Inflammatory macrophage (primary cell): ENCODE measurements at places on chromosomes 7 and 10.
A peak's percentile ranks its signal among the peaks of the same experiment; 100 is the strongest.

DNA sequence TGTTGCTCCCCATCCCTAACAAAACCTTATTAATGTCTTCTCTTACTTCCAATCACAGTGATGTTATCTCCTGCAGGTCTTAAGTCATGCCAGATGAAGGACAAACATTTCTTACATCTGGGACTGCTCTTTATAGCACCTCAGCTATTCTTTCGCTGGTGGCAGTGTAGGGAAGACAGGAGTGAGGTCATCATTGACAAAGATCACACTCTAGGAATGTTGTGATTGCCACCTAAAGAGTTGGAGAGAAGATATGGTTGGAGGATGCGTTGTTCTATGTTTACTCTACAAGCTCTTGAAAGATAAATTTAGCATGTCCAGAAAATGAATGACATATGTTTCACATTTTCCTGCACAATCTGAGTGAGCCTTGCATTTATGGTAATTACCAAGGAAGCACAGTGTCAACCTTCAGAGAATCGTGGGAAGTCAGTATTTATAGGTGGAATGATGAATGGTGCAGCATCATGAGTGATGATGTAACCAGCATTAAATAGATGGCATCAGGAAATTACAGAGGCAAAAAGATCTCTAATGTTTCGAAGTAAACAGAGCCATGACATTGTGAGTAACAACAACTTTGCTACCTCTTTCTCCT, 188.1 kb upstream of the STEAP1 start:
- no peak for DNase-seq

GRCh38 chr7:88089561-88089960, 130.3 kb downstream of the SRI start:
- no peak for DNase-seq

- DNase-seq: no peak
Observed at GRCh38 chr10:61899069-61899531, 2.4 kb upstream of the ARID5B start.

DNA sequence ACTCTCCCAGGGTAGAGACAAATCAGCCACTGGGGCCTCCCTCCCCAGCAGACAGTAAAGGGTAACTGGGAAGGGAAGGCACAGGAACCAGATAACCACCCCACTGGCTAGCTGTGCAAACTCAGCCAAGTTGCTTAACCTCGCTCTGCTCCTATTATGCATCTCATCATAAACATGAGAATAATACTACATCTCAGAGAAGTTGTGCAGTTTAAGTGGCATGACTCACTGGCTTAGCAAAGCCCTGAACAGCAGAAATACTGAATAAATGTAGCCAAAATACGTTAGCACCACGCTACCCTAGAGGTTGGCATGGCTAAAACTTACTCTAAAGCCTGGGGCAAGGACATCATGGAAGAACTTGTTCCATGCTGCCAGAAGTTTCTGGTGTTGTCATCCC, 128.1 kb upstream of the ANK3 start:
- DNase-seq: no peak

- no peak for DNase-seq
Observed at GRCh38 chr10:119084896-119085295, 4.3 kb upstream of the EIF3A start.

DNA sequence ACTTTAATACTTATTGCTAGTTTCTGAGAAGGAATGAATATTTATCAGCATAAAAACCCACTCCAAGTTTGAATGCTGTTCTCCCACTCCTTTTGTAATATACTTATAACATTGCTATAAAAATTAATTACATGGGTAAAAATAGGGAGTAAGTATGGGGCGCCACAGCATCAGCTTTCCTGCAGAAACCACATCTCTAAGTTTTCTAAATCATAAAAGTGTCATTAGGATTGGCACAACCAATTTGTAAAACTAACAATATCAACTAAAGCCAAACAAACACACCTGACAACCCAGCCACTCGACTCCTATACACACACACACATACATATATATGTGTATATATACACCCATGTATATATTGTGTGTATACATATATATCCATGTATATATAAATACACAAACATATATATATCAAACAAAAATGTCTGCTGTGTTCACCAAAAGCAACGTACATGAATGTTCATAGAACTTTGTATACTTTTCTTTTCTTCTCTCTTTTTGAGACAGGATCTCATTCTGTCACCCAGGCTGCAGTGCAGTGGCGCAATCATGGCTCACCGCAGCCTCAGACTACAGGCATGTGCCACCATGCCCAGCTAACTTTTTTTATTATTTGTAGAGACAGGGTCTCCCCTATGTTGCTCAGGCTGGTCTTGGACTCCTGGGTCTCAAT, 14.8 kb upstream of the LRRC17 start:
- DNase-seq: peak; percentile 20

DNA sequence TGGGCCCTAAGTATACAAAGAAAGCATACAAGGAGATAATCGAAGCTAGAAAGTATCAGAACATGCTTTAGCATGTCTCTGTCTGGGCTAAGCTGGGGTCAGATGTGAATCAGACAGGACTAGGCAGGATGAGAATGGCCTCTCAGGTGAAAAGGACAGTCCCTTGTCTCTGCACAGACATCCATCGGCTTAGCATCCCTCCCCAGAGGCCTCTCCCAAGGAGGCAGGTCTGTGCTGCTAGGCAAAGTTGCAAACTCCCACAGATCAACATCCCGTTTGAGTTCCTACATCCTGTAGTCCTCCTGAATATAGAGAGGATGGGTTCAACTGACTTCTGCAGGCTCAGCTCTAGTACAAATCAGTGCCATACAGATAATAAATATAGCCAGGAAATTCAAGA, 24.5 kb downstream of the CHST15 start:
- no peak for DNase-seq

DNA sequence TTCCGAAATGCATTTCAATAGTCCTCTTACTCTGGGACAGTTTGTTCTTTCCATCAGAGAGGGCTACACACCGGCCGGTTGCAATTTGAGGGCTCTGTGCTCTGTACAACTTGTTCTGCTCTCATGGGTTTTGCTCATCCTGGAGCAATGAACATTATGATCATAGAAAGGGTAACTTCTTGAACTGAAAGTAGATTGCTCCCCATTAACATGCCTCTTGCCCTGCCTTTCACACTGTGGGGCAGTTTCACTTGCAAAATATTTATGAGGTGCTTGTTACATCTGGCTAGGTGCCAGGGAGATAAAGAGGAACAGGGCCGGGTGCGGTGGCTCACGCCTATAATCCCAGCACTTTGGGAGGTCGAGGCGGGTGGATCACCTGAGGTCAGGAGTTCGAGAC, 97.3 kb upstream of the MPP7 start:
- DNase-seq: peak; percentile 25

- no peak for DNase-seq
Observed at GRCh38 chr10:95600158-95600557, 39.0 kb upstream of the SORBS1 start.

GRCh38 chr7:41731493-41732435, 28.9 kb upstream of the INHBA start:
- peak; percentile 88 for DNase-seq

GRCh38 chr7:30776971-30777370, 5.8 kb downstream of the MINDY4 start:
- DNase-seq: no peak

- DNase-seq: no peak
Observed at GRCh38 chr10:15515202-15515601, 144.1 kb upstream of the FAM171A1 start.

- DNase-seq: no peak
Observed at GRCh38 chr10:6877722-6878392, 297.8 kb upstream of the PRKCQ start.

DNA sequence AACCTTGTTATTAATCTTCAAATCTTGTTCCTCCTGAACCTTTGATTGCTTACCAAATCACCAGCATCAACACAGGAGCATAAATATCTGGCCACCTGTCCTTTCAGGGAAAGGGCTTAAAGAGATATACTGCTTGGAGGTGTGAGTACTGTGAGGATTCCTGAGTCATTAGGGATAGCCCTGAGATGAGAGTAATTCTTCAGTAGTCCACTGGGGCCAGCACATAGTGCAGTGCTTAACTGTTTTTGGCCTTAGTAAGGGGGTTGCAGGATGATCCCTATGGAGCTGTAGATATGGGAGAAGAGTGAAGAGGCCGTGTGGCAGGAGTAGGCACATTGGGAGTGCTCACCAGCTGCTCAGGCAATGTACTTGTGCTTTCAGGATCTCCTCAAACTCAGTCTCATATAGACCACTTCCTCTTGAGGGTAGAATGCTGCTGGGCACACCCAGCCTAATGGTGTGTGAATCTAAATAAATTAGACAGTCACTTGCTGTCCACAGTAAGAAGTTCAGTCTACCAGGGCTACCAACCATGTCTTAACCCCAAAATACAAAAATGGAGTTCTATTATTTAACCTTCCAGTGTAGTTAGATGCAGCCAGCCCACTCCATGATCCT, 26.5 kb upstream of the GPR141 start:
- peak; percentile 29 for DNase-seq

DNA sequence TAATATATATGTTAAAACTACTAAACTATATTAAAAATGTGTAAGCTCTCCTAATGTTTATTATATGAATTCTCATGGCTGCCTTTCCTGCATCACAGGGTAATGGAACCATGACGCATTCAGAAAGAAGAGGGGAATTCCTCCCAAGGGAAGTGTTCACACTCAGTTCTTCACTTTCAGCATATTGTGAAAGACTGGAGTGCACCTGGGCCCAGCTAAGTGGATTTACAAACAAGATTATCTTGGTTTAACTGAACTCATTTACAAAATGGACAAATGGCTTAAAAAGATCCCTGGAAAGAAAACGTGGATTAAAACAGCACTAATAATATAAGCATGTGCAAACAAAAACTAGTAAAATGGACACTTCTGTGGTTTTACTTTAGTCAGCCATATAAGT, 149.8 kb downstream of the DOCK4 start:
- DNase-seq: no peak

DNA sequence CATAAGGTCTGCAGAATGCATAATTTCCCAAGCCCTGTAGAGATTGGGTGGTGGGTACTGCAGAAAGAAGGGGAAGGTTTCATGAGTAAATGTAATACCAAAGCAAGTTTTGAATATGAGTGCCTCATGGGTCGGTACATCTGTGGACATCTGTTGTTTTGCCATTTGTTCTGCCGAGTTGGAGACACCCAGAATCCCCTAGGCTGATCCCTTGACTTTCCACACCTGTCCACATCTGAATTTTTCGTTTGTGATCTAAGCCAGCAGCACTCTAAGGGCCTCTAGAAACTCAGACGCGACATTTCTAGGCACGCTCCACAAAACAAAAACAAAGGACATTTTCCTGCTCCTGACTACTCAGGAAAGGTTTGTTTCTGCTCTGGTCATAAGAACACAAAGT, 11.7 kb upstream of the SLF2 start:
- no peak for DNase-seq

DNA sequence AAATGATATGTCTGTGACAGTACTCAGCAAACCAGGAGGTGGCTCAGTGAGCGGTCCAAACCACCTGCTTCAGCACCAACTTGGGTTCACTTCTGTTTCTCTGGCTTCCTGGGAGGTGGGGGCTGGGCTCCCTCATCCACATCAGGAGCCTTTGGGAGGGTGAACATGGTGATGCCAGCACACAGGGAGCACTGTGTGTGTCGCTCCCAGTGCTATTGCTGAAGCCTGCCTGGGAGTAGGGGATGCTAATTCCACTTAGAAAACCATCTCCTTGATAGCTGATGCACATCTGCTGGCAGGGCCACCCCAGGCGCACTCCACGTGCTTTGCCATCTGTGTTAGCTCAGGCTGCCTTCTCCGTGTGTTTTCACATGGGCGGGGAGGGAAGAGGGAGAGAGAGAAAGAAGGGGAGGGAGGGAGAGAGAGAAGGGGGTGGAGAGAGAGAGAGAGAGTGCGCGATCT, 58.0 kb downstream of the RAMP3 start:
- DNase-seq: no peak

DNA sequence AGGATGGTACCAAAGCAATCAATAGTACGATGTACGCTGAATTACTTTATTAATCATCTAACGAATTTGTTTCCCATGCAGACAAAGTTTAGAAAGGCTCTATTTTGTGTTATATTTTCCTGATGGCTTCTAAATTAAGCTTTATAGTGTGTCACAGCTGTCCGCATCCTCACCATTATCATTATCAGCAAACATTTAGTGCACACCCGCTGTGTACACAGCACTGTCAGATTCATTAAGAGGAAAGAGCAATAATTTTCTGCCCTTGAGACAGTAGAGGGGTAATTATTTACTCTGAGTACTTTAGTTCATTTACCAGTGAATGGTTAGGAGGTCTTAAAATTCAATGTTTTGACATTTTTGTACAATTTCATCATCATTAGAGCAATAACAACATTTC, 233.3 kb upstream of the PTPRZ1 start:
- no peak for DNase-seq

DNA sequence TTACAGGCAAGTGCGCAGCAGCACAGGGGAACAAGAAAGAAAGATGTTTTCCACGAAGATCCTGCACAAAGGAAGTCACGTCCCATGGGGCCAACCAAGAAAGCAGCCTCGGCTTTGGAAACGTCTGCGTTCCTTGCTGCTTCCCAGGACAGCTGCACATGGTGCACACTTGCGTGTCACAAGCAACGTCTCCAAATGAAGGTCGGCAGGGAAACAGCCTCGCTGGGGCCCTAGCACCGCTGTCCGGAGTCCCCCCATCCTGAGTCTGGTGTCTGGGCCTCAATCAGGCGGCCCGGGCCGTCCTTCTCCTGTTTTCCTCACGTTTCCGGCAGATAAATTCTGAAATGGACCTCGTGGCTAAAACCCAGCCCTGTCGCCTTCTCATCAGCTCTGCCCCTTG, 206.2 kb downstream of the DIP2C start:
- DNase-seq: no peak

- DNase-seq: no peak
Observed at GRCh38 chr10:35364808-35365207, 28.5 kb downstream of the CCNY start.

DNA sequence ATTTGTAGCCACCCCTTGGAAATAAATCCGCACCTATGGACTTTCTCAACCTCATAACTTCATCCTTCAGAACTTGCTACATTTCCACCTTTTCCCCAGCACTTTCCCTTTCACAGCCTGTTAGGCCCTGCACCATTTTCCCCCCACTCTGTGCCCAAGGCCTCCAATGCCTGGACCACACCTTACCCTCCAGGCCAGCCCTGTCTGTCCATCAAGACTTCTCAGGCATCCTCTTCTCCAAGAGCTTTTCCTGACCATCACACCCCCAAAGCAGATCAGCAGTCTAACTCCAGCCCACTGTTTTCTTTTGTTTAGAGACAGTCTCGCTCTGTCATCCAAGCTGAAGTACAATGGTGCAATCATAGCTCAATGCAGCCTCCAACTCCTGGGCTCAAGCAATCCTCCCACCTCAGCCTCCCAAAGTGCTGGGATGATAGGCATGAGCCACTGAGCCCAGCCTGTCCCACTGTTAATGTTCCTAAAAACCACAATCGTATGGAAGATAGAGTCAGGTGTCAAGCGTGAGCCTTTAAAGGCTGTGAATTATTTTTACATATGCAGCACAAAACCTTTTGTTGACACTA, 116.8 kb downstream of the PARD3 start:
- no peak for DNase-seq

GRCh38 chr10:4983615-4984216, 19.9 kb downstream of the AKR1C2 start:
- DNase-seq: no peak
